Spinal cord (tissue), 10 donors: ENCODE measurements at places on chromosomes 12 and 14.

GRCh38 chr12:5715021-5715420 lies 230.0 kb downstream of the ANO2 start:
- no peak for DNase-seq

DNA sequence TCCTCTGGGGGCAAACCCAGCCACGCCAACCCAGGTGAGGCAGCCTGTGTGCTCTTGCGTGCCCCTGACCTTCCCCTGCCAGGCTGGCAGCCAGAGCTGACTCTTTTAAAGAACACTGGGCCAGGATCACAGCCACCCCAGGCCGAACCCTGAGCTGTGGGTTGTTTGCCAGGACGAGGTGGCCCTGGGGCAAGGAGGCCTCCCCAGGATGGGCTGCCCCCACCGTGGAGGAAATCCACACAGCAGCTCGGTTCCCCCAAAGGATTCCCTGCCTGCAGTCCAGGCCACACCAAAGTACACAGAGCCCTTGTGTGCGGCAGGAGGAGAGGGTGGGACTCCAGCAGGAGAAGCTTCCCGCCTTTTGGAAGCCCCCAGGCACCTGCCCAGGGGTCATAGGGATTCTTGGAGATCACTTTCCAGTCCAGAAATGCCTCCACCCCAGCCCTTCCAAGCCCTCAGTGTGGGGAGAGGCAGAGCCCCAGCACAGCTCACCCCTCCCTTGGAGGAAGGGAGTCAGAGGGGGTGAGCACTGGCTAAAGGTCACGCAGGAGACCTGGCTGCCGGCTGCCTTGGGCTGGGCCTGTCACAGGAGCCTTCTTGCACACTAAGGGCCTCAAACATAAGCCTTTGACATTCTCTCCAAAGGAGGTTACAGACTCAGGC lies 115.6 kb downstream of the CALM1 start:
- DNase-seq: no peak

DNA sequence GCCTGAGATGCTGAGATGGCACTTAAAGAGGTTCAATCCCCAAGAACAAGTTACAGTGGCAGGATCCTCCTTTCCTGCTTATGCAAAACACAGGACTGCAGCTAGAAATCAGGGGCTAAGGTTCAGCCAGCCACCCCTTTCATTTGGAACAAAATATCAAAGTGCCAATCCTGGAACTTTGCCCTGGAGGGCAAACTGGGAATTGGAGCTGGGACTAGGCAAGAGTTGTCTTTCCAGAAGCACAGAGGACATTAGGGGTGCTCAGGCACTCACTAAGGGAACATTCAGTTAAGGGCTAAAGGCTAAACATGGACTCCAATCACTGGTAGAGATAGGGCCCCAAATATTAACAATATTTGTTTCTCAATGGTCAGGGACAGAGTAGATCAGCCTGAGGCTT lies 237.2 kb downstream of the EMP1 start:
- DNase-seq: no peak

- DNase-seq: no peak
Observed at GRCh38 chr12:6782850-6783566, 6.3 kb upstream of the CD4 start.

DNA sequence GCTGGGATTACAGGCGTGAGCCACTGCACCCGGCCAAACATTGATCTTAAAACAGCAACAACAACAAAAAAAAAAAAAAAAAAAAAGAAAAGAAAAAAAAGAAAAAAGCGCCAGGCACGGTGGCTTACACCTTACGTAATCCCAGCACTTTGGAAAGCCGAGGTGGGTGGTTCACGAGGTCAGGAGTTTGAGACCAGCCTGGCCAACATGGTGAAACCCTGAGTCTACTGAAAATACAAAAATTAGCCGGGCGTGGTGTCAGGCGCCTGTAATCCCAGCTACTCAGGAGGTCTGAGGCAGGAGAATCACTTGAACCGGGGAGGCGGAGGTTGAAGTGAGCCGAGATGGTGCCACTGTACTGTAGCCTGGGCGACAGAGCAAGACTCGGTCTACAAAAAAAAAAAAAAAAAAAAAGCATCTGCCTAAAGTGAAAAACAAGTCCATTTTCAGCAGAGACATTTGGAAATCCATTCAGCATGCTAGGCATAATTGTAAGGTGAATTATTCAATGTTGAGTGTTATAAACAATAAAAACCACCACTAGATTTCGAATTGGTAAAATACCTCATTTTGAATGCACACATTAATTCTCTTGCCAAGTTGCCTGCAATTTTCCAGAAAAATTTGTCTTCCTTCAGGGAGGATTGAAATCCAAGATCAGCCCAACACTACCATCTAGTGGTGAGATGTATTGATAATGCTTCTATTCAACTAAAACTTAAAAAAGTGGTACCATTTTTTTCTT lies 8.0 kb upstream of the CERS5 start:
- DNase-seq: peak; percentile 57

DNA sequence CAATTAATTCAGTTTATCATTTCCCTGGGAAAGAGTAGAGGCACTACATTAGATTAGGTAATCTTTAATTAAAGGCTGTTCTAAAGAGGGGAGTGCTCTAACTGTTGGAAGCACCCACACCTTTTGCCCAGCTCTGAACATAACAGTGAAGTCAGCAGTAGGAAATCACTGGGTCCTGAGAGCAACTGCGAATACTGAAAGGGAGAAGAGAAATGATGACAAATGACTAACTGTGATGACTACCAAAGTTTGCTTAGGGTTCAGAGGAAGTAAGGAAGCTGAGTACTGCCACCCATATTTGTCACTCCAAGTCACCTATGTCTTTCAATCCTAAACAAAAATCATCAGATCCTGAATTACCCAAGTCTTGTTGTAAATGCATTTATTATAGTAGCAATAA lies 140.6 kb downstream of the EPS8 start:
- no peak for DNase-seq

DNA sequence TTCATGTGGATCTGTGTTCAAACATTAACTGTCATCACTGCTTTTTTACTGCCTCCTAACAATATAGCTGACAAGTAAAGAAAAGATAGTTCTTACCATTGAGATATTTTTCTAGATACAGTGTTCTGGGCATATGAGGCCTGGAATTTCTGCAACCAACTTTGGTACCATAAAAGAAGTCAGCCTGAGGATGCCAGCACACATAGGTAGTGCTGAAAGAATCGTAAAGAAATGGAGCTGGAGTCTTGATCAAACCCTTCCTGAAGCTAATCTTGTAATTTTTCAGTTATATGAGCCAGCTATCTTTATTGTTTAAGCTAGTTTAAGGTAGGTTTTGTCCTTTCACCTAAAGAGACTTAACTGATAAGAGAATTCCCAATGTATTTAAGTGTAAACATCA lies 11.3 kb downstream of the ERG28 start:
- DNase-seq: no peak

DNA sequence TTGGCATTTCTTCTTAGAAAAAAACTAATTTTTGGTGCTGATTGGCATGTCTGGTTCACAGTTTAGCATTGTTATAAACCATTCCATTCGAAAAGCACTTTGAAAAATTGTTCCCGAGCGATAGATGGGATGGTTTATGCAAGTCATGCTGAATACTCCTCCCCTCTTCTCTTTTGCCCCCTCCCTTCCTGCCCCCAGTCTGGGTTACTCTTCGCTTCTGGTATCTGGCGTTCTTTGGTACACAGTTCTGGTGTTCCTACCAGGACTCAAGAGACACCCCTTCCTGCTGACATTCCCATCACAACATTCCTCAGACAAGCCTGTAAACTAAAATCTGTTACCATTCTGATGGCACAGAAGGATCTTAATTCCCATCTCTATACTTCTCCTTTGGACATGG lies 20.1 kb upstream of the TIGAR start:
- DNase-seq: no peak

DNA sequence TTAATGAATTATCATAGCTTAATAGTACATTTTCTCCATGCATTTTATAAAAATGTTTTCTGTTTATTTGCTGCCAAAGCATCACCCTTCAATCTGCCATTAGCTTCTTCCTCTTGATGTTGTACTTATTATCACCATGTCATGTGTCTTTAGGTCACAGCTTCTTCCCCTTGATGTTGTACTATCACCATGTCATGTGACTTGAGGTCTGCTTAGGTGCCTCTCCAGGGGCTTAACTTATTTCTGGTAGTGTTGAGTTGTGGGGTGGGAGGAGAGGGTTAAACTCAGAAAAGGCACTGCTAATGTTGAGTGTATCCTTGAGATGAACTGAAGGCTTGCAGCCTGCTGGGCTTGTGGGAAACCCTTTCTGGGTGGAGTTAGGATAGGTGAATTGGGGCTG lies 87.8 kb downstream of the DAAM1 start:
- no peak for DNase-seq

DNA sequence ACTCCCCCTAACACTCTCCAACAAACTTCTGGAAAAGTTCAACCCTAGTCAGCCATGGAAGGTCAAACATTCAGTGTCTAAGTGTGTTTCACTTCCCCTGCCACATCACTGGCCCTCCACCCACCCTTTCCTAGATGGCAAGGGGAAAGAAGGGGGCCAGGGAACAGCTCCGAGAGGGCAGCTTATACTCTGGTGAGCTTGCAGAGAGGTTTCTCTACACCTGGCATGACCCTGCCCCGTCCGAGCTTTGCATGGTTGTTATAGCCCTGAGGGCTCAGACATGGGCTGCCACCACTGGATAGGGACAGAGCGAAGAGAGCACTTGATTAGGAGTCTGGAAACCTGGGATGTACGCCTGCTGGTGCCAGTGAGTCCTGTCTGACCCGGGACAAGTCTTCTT lies 4.0 kb downstream of the ACVRL1 start:
- no peak for DNase-seq

- no peak for DNase-seq
Observed at GRCh38 chr14:62592877-62593276, 452.4 kb downstream of the KCNH5 start.

GRCh38 chr12:54173906-54174471 lies 14.8 kb downstream of the SMUG1 start:
- no peak for DNase-seq

- no peak for DNase-seq
Observed at GRCh38 chr12:51917041-51917590, 9.8 kb downstream of the ACVRL1 start.

- no peak for DNase-seq
Observed at GRCh38 chr12:100101000-100101399, 41.7 kb downstream of the BLTP3B start.

DNA sequence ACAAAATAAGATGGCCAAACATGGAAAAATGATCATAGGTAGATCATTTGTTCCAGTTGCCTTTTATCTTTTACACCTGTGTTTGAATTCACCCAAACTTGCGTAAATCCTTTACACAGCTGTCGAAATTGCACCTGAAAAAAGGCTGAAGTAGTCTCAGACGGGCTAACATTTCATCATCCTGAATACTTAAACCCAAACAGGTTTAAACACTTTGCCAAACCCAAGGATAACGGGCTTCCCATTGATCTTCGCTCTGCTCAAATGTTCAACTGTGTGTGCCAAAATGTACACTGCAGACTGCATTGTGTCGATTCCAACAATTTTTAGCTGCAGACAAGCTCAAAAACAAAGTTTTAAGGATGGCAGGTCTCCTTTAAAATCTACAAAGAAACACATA lies 288.7 kb upstream of the DDHD1 start:
- DNase-seq: no peak

DNA sequence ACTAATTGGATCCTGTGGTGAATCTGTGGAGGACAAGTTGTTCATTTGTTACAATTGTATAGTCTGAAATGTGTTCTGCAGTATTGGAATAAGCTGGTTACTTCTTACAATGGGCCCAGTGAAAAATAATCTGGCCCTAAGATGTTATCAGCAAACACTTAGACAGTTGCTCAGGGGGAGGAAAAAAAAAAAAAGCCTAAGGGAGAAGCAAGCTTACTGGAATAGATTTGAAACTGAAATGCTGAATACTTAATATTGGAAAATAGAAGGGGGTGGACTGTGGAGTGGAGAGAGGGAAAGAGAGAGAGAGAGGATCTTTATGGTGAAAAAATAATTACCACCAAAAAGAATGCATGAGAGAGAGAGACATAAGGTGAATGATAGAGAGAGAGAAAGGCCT lies 4.0 kb downstream of the FOXG1 start:
- DNase-seq: peak; percentile 34

DNA sequence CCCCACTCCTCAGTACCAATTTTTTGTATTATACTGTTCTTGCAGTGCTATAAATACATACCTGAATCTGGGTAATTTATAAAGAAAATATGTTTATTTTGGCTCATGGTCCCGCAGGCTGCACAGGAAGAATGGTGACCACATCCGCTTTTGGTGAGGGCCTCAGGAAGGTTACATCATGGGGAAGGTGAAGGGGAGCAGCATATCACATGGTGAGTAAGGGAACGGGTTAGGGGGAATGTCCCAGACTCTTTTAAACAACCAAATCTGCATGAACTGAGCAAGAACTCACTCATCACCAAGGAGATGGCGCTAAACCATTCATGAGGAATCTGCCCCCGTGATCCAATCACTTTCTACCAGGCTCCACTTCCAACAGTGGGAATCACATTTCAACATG lies 40.0 kb downstream of the OSBPL8 start:
- no peak for DNase-seq

DNA sequence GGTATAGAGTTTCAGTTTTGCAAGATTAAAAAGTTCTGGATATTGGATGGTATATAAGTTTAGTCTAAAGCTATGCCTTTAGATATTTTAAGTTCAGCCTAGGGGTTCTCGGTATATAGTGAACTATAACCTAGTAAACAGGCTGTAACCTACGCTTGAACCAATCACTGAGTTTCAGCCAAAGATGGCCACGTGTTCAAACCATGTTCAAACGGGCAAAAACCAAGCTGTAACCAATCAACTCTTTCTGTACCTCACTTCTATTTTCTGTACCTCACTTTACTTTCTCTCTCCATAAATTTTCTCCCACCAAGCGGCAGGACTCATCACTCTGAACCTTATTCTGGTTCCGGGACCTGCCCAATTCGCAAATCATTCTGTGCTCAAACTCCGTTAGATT lies 1.4 kb downstream of the TMBIM4 start:
- no peak for DNase-seq

DNA sequence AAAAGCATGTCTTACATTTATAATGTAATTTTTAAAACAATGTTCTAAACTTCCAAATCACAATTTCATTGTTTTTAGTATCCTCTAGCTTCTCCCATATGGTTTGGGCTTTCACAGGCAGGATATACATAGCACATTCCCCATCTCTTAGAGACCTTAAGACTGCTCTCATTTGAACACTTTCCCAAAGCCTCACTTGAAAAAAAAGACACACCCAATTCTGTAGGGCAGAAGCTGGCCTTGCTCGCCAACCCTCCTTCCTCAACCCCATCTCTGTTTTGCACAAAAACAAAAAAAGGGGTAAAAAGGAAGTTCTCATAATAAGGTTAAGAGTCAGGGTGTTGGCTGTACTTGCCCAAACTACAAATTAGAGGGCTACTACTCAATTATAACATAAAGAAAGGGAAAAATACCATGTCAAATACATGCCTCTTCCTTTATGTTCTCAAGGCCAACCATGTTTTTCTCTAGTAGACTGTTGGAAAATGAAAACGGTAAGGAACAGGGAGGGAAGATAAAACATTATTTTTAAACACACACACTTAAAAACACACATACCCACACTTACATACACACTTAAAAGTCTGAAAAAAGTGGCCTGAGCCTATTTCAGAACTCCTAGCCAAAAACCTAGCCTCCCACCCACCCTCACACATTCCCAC lies 9.9 kb upstream of the KANSL2 start:
- DNase-seq: no peak

GRCh38 chr14:42421377-42422078 lies 814.9 kb downstream of the LRFN5 start:
- DNase-seq: no peak

- DNase-seq: peak; percentile 54
Observed at GRCh38 chr14:56119201-56119981, 1.2 kb downstream of the PELI2 start.
